T-helper 2 cell (primary cell): ENCODE measurements at places on chromosomes 2 and 18.

DNA sequence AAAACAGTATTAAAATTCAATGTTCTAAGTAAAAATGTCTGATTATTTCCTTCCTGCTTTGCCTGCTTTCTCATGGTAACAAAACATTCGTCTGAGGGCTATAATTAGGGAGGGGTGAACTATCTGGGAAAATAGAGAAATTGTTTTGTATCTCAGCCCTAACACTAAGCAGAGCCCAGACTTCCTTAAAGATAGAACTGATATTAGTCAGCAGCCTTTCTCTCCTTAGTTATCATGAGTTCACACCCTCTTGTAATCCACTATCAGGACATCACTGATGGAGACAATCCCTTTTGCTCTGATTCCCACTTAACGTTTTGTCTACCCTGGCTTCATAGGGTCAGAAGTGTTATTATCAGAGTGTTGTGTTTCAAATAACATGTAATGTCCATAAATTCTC, 701.1 kb upstream of the ZEB2 start:
- DNase-seq: no peak

GRCh38 chr2:74566754-74567085, 12.2 kb downstream of the DOK1 start:
- DNase-seq: no peak

DNA sequence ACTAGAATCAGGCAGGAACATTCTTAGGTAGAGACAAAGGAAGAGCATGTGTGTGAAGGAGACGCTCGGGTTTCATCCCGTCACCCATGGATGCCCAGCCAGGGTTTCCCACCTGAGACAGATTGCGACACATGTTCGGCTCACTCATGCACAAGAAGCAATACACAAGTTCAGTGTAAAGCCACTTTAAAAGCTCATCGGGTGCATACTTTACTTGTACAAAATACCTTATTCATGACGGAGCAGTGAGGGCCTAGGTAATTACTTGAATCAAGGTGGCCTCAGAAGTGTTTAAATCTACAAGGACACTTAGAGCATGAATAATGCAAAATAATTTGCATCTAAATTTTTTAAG, 42.0 kb downstream of the ZEB2 start:
- no peak for DNase-seq

- DNase-seq: no peak
Measured at GRCh38 chr2:12663306-12664037, 53.3 kb upstream of the TRIB2 start.

GRCh38 chr2:239321596-239322415, 79.0 kb downstream of the HDAC4 start:
- peak; percentile 45 for DNase-seq

DNA sequence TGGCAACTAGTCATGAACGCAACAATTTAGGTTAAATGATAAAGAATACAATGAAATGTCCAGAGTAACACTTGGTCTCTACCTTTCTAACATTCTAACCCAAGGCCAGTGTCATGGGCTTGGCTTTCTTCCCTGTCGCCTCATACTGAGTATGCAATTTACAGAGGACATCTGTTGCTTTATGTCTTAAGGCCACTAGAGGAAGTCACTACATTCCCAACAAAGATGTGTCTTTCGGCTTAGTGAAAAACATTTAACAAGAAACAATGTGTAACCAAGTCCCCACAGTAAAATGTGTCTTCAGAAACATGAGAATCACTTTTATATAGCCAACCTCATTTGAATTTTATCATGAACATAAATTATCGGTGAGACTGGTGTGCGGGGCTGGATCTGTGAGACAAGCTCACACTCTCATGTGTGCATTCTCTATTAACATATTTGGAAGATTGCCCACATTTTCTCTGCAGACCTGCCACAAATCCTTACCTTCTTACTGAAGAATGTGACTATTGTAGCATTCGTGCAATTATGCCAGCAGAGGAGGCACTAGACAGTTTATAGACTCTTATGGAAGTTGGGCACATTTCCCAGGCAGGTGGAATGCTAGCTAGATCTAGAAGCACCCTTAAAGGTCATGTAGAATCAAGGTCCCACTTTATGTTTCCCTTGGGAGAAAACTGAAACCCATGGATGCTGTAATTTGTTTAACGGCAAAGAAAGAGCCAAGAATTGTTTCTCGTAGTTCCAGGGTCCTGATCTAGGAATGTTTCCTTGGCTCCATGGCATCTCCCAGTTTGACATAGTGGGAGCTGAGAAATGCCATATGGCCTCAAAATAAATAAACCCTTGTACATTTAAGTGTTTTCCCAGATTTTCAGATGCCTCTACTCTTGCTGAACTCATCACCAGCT, 101.8 kb downstream of the CD226 start:
- no peak for DNase-seq

- DNase-seq: no peak
Measured at GRCh38 chr18:23201741-23202140, 66.5 kb downstream of the CABLES1 start.

DNA sequence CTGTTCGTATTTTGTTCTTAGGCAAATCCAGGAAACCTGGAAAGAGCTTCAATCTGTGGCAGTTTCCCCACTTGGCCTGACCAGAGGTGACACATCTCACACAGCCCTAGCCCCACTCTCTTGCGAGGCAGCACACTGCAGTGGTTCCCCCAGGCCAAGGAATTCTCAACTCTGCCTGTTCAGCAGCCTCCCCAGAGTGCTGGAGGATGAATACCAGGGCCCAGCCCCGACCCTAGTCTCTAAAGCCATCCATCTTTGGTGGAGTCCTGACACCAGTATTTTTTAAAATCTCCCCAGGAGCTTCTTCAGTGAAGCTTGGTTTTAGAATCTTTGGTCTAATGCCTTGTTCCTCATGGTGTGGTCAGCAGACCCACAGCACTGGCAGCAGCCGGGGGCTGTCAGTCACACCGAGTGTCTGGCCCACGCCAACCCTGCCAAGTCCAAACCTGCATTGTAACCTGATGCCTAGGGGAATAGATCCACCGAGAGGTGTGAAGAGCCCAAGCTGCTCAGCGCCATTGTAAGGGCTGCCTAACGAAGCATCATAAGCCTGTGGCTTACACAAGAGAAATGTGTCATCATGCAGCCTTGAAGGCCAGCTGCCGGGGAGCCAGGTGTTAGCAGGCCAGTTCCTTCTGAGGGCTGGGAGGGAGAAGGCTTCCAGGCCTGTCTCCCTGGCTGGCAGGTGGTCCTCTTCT, 428.7 kb upstream of the ID2 start:
- DNase-seq: no peak

DNA sequence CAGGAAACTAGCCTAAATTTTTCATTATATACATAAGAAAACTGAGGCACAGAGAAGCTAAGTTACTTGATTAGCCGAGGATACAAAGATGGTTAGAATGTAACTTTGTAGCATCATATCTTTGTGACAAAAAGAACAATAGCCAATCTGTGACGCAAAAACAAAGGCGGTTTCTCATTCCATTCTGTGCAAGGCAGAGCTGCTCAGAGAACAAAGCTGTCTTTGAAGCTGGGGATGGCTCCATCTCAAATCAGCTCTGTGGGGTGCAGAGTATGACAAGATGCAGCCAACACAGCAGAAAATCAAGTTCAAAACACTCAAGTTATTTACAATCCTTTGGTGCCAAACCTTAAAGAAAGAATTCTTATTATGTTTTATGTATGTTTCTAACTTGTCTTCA, 81.9 kb upstream of the VWC2L start:
- DNase-seq: no peak

GRCh38 chr2:217223222-217223930, 363.5 kb upstream of the TNP1 start:
- no peak for DNase-seq

DNA sequence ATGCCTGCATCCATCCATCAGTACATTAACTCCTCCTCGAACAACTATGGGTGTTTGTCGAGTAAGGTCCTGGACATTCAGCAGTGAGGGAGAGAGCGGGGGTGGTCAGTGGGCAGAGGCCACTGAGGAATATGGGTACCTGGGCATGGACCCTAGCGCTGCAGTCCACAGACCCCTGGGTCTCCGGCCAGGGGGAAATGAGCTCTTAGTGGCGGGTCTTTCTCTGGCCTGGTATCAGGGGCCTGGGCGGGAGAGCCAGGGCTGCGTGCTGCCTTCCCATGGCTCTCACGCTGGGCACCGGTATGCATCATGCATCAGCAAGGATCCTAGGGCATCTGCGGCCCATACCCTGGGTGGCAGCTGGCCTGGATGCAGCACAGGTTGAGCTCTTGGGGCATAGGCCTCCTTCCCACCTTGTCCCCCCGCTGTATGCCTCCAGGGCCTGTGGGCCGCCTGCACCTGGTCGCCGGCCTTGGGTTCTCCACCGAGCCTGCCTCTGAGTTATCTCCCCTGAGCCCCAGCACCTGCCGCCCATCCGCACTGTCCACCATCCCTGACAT, 1.3 kb upstream of the MOCOS start:
- no peak for DNase-seq

DNA sequence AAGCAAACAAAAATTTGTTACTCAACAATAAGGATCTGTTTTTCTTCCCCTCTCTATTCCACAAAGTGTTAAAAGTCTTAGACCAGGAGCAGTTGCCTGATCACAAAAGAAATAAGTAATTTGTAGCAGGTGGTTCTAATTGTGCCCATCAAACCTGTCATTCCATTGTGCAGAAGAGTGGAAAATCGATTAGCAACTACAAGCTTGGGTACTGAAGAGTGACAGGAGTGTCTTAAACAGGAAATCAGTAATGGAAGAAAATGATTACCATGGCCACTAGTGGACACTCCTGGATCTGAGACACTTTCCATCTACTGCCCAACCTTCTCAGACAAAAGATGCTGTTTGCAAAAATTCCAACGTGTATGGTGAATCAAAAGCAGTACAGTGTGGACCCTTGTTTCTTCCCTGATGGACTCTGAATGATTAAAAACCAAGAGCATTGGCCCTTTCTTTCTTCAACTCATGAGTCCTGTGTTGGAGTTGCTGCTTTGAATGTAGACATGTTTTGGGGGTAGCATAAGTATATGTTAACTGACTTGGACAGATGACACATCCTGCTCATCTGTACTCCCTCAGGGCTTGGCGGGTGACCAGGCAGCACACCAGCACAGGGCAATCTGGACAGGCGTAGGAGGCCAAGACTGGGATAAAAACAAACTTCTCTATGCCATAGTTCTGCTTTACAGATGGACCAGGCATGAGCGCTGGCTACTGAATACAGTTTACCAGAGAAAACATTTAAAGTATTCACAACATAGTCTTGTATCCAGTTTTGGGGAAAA, 51.9 kb downstream of the PLA2R1 start:
- DNase-seq: no peak

- DNase-seq: no peak
Measured at GRCh38 chr2:168354499-168354898, 101.6 kb upstream of the CERS6 start.

DNA sequence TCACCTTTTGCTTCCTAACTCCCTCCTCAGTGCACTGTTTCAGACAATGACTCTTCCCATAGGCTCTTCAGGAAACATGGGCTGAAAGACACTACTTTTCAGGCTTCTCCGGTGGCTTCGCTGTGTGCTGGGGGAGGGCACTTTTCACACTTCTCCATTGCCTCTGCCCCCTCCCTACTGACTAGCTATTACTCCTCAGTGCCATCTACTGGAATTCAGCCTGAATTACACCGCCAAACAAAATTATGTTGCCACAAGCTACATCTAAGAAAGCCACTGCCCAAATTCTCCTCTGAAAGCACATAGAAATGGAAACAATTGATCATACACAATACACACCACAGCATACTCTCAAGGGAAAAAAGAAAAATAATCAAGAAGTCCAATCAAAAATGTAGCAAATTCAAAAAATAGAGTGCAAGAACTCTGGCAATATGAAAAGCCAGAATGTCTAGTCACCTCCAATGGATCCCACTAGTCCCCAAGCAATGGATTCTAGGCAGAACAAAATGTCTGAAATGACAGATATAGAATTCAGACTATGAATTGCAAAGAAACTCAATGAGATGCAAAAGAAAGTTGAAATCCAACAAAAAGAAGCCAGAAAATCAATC, 1139.4 kb upstream of the GYPC start:
- DNase-seq: no peak

- no peak for DNase-seq
Measured at GRCh38 chr2:24855726-24856125, 62.5 kb downstream of the CENPO start.

GRCh38 chr2:120174963-120175581, 48.1 kb downstream of the TMEM185B start:
- DNase-seq: no peak

GRCh38 chr2:239287461-239287860, 113.4 kb downstream of the HDAC4 start:
- no peak for DNase-seq

- no peak for DNase-seq
Measured at GRCh38 chr2:28661589-28662001, 90.0 kb upstream of the PPP1CB start.

- DNase-seq: no peak
Measured at GRCh38 chr2:128580988-128581848, 262.6 kb upstream of the HS6ST1 start.

DNA sequence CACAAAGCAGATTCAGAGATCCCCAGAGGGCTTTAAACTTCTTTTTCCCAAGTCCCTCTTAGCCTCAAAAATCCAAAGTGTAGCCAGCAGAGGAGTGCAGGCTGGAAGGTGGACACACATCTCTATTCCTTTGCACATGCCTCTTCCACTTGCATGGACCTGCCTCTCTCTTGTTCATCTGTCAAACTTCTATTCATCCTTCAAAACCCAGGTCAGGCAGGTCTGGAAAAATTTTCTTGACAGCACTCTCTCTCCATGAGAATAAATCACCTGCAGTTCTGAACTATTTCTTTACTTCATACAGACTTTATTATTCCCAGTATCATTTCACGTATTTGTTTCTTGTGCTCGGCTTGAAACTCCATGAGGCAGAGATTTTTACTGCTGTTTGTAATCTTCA, 127.5 kb downstream of the SS18 start:
- no peak for DNase-seq

DNA sequence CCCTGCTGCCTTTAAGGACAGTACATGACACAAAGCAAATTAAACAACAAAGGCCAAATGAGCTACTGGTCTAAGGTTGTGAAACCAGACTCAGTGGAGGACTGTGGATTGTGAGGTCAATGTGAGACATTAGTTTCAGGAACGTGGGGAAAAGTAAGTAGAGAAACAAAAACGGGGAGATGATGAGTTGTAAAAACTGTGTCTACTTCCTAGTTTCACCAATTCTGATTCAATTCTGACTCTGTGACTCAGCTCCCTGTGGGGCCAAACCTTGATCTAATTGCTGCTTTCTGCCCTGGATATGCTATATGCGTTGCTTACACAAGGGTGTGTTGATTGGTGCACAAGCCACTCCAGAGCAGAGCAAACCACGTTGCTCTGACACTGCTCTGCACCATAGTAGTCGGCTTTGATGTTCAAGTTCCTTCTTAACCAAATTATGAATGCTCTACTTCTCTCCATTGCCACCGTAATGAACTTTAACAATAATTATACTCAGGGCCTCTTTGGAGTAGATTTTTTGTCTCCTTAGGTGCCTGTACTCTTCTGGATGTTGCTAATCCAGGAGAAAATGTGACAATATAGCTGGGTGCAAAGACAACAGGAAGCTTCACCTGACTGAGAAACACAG, 1640.1 kb upstream of the CELF4 start:
- no peak for DNase-seq

DNA sequence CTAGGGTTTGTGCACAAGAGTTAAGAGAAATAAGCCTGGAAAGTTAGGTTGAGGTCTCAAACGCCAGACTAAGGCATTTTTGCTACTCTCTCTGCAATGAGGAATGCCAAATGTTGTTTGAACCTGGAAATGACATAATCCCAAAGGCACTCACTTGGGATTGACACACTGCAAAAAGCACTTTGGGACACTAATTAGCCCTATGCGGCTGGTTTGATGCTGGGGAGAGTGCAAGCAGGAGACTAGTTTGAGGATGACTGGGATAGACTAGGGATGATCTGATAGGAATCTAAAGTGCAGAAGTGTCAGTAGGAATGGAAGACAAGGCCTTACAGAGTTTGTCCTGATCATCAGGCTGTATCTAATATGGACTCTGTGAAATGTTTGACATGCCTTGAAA, 469.0 kb downstream of the SLC4A3 start:
- DNase-seq: no peak
